ENCODE measurements at places on chromosomes 7 and 10. TPM values are rescaled to one million over a fixed set of nuclear protein-coding genes. Genes with fewer than 3 reads are reported as not detected.
A peak's percentile ranks its signal among the peaks of the same experiment; 100 is the strongest.

Gene CHAT
- not detected for total RNA-seq

Gene BEND7
- 14.7 TPM for total RNA-seq

- peak; percentile 59 for DNase-seq
Observed at GRCh38 chr10:33211106-33211878, 123.2 kb downstream of the NRP1 start.

DNA sequence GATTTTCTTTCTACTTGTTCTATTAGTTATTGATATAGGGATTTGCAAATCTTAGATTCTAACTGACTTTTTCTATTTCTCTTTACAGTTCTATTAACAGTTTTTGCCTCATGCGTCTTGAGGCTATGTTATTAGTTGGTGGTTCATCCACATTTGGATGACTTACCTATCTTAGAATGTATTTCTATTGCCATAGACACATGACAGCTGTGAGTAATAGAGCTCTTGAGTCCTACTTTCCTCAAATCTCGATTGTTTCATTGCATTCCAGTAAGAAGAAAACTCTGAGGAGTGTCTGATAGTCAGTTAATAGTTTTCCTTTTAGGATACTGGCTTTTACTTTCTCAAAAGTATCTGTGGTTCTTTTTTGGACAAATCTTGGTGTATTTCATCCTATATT is 241.4 kb upstream of the ZNF32 start:
- no peak for DNase-seq

DNA sequence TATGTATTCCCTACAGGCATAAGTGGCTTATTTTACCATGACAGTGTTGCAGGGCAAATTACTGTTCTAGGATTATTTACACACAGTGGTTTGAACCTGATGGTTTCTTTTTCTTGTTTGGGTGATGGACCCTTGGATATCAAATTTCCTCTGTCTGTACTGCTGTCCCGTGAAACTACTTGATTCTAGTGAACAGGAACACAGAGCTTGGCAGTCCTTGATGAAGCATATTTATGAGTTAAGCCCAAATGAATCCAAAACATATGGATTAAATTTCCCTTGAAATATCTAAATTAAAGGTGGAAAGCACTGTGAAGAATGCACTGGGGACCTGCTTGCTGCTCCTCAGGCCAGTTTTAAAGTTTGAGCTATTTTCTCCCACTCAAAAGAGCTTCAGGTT is 635.3 kb downstream of the INHBA start:
- no peak for DNase-seq
